ENCODE measurements at places on chromosomes 2 and 18.

GRCh38 chr2:206311026-206311425 lies 36.6 kb downstream of the ZDBF2 start:
- DNase-seq = no peak

- no peak for DNase-seq
Measured at GRCh38 chr2:104858006-104858978, 4.4 kb downstream of the POU3F3 start.

DNA sequence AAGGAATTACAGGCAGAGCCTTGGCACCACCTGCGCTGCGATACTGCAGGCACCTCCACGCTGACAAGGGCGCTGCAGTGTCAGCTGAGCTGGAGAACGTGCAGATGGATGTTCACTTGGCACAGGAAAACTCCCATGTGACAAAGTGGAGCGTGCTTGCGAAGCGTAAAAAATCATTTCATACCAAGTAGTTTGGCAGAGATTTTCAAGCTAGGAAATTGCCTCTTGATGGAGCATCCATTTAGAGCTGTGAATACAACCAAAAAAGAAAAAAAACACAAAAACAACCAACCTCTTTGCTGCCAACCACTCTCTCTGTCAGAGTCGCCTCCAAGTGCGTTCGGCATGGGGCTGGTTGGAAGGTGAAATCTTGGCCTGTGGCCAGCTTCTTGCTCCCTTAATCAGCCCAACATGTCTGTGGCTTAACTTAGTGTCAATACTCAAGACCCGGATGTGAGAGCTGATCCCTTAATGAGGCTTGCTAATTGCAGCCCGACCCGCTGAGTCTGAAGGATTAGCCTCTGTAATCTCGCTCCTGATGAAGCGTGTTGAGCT lies 38.1 kb downstream of the ACOXL start:
- DNase-seq = no peak

DNA sequence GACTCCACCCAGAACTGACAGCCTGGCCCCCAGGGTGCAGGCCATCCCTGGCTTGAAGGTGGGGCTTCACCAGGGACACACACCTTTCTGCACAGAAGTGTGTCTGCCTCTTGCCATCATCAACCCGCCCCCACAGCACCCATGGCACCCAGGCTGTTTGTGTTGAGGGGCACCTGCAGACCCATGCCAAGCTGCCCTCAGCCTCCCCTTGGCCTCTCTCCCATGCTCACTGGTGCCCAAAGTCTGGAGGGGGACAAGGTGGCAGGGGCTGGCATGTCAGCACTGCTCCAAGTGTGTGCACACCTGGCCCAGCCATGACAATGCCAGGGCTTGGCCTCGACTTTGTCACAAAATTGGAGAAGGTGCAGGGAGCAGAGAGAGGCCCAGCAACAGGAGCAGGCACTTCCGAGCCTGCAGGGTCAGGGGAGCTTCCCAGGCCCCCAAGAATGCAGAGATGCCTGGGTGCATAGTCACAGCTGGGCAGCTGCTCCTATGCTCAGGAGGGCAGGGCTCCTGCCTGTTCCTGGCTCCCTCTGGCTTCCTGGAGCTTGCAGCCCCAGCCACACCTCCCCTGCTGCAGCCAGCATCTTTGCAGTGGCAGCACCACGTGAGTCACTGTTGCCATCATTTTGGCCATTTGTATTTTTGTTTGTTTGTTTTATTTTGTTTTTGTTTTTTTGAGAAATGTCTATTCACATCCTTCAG lies 280.6 kb upstream of the UBE2E3 start:
- DNase-seq = no peak

GRCh38 chr2:60354713-60355112 lies 198.7 kb downstream of the BCL11A start:
- DNase-seq = no peak

- DNase-seq = no peak
Measured at GRCh38 chr2:105791229-105791628, 46.5 kb downstream of the NCK2 start.

GRCh38 chr2:169945515-169945914 lies 118.3 kb downstream of the UBR3 start:
- DNase-seq = peak; percentile 57

DNA sequence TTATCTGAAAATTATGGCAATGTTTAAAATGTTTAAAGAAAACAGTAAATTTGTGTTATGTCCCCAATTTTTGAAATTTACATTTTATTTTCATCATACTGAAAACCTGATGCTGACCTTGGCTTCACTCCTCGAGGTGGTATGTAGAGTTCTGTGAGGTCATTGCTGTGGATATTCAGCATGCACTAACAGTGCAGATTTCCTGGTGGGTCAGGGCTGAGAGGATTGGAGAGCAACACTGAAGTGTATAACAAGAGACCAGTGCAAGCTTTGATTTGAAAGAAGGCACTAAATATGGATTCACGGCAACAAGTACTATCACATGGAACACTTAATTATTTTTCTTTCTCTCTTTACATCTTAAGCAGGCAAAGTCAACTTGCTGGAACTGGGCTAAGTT lies 134.1 kb downstream of the SLC8A1 start:
- peak; percentile 20 for DNase-seq

DNA sequence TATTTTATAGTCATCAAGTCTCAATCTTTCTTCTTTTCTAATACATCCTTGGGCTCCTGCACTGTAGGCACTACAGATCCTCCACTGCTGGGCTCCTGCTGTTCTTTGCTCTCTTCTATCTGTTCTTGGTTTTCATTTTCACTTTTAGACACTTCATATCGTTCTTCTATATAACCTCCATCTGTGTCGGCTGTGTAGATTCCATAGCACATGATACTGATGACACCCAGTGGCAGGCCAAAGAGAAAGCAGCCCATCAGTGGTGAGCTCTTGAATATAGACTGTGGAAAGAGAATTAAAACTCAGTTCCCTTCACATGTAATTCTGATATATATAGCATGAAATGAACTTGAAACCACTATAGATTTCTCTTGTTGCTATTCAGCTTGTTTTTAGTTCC lies 38.0 kb downstream of the TMX3 start:
- DNase-seq = peak; percentile 29

DNA sequence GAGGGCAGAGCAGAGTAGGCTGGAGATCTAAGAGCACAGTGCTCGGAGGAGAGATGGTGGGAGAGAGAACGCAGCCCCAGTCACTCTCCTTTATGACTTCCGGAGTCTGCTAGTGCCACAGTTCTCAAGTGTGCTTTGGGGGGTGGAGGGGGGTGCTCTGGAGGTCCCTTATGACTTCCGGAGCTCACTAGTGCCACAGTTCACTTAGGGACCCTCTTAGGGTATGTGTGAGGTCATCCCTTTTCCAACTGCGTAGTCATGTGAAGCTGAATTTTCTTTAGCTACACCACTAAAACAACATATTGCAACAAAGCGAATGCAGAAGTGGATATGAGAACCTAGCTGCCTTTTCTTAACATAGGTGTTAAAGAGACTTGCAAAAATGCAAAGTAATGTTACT lies 153.7 kb upstream of the KCTD1 start:
- no peak for DNase-seq

GRCh38 chr18:56799756-56800155 lies 148.6 kb downstream of the WDR7 start:
- DNase-seq = no peak

DNA sequence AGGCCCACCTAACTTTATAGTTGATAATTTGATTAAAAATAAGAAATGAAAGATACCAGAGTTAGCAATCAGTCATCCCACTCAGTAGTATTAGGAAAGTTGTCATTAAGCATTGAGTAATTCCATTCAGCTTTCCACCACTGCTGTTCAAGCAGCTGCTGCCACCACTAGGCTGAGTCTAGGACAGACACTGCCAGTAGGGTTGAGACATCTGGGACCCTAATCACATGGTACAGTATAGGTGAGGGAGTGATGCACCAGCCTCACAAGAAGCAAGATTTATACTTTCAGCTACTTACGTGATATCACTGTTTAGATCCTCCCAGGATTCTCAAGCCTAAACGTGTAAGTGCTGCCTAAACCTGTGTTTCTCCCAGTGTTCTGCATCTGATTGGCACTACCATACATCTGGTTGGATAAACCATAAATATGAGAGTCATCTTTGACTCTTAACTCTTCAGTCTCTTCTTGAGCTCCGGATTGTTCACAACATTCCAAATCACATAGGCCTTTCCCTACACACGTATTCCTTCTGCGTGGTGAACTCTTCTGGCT lies 3.2 kb downstream of the UBXN4 start:
- DNase-seq = peak; percentile 12

DNA sequence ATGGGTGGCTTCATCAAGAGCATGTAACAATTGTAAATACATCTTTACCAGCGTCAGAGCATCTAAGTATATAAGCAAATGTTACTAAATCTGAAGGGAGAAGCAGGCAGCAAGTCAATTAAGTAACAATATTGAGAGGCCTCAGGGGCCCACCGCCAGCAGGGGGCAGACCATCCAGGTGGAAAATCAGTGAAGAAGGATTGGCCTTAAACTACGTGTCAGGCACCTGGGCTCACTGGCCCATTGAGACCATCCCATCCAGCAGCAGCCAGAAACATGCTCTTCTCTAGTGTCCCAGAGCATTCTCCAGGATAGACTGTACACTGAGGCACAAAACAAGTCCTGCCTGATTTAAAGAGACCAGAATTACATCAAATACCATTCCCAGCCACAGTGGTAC lies 96.2 kb upstream of the SNTG2 start:
- DNase-seq = no peak

DNA sequence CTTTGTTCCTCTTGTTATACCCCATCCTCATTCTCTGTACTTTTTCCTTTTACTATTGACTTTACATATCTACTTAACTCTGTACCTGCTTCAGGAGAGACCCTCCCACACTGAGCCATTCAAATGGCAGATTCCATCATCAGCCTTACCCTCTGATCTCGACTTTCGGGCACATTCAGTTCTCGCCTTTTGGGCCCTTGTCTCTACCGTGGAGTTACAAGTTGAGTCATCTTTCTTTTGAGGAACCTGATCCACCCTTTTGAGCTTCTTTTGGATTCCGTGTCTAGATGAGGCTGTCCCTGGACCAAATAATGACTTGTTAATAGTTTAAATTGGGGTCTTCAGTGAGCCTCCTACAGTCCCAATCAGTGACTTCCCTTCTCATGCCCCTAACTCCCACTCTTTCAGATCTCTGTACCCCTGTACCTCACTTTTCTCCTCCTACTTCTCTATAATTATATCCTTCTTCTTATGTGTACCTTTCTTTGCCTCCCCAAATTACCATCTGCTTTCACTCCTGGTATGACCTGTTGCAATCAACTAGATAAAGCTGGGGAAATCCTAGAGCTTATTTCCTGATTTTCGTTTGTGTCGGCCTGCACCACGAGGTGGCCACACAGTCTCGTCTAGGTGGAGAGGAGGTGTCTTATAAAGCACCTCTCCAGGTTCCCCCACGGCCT lies 17.2 kb downstream of the SP110 start:
- DNase-seq = no peak

GRCh38 chr2:26805241-26805676 lies 19.4 kb downstream of the CENPA start:
- peak; percentile 71 for DNase-seq

DNA sequence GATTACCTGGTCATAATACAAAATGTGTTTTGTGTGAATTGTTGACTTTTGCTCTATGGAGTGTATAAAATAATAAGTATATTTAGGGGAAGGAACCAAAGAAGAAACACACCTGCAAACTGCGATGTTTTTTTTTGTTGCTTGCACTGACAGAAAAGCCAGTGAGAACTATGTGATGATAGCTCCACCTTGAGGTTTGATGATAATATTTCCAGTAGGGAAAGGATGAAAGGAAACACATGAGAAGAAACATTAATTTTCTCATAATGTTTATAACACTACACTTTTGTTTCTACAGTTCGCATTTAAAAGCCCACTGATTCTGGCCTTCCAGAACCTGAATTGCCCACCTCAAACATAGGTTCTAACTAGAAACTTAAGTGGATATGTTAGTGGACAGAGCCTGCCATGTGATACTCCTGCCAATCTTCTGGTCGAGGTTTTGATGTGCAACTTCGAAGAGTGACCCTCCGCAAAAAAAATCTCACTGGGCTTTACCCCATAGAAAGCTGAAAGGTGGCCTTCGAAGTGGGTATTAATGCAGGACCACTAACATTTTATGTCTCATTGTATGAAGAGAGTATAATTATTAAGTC lies 476.4 kb upstream of the SPHKAP start:
- DNase-seq = peak; percentile 45

GRCh38 chr2:23169896-23170295 lies 215.1 kb upstream of the KLHL29 start:
- no peak for DNase-seq

GRCh38 chr2:239769554-239770245 lies 255.4 kb downstream of the NDUFA10 start:
- DNase-seq = no peak

- no peak for DNase-seq
Measured at GRCh38 chr18:79766308-79766707, 31.4 kb upstream of the KCNG2 start.

GRCh38 chr2:127218812-127219170 lies 1.3 kb downstream of the CYP27C1 start:
- no peak for DNase-seq

GRCh38 chr2:43051338-43051737 lies 175.1 kb downstream of the ZFP36L2 start:
- DNase-seq = no peak
